Kidney epithelial cell (primary cell): ENCODE measurements at places on chromosomes 1 and 21. TPM values are rescaled to one million over a fixed set of nuclear protein-coding genes. Genes with fewer than 3 reads are reported as not detected.

Gene PAQR6
- 2.5 TPM in 2 replicates for total RNA-seq

Gene PHGDH
- 163 and 184 TPM in 2 replicates for total RNA-seq

Gene FNDC7
- total RNA-seq: not detected in 2 replicates

Gene LINGO4
- total RNA-seq: not detected in 2 replicates

Gene TPTE
- not detected in 2 replicates for total RNA-seq

Gene CD84
- total RNA-seq: not detected in 2 replicates

Gene LCE3D
- total RNA-seq: not detected in 2 replicates

Gene MATN1
- total RNA-seq: 0.04 TPM in 1 of 2 replicates, not detected in the other

Gene NBPF6
- not detected in 2 replicates for total RNA-seq

DNA sequence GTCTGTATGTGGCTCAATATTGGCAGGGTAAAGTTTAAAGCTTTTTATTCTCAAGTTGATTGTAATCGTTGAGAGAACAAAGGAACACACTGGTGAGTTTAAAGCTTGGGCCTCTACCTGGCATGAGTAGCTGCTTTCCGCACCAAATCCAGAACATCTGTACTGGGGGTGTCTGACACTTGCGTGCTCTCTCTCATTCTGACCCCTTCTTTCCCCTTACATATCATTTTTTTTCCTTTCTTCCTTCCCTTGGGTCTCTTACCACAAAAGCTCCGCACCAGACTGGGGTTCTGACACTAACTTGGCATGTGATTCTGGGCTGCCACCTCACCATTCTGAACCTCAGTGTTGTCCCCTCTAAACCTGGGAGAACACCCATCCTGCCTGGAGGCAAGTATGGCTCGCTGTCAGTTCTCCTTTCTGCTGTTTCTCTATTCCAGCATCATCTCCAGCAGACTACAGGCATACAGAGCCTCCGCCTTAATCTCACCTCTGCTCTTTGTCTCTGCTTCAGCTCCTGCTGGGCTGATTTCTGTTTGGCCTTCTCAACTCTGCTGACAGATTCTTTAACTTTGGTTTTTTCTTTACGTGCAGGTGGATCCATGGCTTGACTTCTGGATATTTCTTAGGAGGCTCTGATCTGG lies 859 bp upstream of the ERMAP start:
- no peak for DNase-seq

DNA sequence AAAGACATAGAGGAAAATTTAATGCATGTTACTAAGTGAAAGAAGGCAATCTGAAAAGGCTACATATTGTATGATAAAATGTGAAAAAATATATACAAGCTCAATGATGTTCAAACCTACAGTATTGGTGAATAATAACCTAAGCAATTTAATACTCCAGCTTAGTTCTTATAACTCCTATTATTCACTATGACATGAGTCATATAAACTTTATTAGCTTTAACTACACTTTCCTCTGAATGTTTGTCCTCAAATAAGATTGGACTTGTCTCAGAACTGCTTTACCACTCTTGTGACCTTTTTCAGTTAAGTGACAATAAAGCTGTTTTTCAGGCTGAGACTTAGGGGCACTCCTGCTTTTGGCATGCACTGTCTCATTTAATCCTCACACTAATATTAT lies 50.9 kb downstream of the CNST start:
- DNase-seq: no peak

DNA sequence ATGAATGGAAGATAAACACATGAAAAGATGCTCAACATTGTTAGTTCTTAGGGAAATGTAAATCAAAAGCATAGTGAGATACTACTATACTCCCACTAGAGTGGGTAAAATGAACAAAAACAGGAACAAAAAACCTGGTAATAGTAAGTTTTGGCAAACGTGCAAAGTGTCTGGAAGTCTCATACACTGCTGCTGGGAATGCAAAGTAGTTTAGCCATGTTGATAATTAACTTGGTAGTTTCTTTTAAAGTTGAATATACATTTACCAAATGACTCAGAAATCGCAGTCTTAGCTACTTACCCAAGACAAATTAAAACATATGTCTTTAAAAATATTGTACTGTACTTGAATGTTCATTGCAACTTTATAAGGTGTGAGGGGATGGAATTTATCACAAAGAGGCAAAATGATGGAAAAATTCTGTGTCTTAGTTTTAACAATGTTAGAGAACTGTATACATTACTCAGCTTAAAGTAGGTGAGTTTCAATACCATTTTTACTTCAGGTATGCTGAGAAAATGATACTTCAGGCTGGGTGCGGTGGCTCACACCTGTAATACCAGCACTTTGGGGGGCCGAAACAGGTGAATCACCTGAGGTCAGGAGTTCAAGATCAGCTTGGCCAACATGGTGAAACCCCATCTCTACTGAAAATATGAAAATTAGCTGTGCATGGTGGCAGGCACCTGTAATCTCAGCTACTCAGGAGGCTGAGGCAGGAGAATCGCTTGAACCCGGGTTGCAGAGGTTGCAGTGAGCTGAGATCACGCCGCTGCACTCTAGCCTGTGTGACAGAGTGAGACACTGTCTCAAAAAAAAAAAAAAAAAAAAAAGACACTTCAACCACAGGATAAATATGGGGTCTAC lies 102.3 kb downstream of the PDE4B start:
- DNase-seq: peak; percentile 9

GRCh38 chr1:21217812-21218596 lies 41.3 kb upstream of the EIF4G3 start:
- DNase-seq: no peak

DNA sequence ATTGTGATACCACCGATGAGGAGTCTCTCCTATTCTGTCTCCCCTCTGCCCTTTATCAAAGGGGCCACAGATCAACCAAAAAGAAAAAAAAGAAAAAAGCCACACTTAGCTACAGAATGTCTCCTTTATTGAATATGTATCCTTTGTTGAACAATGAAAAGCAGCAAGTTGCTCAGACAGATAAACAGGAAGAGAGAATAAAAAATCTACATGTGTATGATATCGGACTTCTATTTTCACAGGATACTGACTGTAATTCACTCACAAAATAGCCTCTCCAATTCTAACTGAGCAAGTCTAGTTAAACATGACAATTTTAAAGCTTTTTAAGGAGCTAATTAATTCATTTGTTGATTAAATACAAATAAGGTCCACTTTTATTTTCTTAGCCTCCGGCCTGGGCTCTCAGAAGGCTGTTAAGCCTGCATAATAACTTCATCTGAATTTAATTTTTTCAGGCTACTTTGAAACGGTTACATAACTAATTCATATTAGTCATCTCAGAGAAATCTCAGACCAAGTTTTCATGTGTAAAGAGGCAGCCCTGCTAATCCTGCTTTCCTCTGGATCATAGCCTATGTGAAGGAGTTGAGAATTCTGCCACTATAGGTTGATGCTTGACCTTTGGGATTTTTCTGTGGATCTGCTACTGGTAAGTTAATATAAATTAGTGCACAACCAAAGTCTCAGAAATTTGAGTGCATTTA lies 304.1 kb upstream of the NR5A2 start:
- no peak for DNase-seq

- no peak for DNase-seq
Observed at GRCh38 chr1:87044840-87045239, 130.4 kb downstream of the HS2ST1 start.

GRCh38 chr21:37565530-37566223 lies 199.1 kb downstream of the DYRK1A start:
- no peak for DNase-seq

- DNase-seq: no peak
Observed at GRCh38 chr1:164640686-164641352, 81.8 kb downstream of the PBX1 start.

GRCh38 chr1:7117399-7118281 lies 332.4 kb downstream of the CAMTA1 start:
- DNase-seq: peak; percentile 94

DNA sequence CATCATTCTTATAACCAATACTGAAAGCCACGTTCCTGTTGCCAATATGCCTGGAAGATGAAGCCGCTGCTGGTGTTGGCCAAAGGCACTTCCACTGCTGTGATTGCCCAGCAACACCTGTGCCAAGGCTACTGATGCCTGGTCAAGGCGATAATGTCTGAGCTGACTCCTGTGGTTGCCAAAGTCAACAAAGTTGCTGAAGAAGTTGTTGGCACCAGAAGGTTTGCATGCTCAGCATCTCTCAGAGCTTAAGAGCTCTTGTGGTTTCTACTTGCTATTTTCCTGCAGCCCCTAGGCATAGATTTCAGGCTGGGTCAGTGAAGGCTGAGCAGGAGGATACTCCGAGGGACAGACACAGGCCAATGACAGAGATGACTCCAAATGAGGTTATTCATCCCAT lies 63.4 kb upstream of the RAB3GAP2 start:
- DNase-seq: no peak

GRCh38 chr1:33724348-33724747 lies 139.5 kb upstream of the HMGB4 start:
- no peak for DNase-seq

- no peak for DNase-seq
Observed at GRCh38 chr21:33212159-33212851, 17.4 kb upstream of the IFNAR2 start.

DNA sequence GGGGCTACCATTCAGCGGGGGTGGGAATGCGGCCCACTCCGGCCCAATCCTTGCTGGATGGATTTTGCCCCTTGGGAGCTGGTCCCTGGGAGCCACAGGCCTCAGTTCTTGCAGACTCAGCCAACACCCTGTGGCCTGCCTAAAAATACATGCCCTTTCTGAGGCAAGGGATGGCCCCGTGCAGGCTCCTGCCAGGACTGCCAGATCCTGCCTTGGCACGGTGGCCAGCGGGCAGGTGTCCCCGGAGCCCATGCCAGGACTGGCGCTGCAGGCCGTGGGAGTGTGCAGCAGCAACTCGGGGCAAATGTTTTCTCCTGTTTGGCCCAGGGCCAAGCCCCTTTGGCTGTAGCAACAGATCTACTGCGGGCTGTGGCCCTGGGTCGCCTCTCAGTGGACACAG lies 1.6 kb upstream of the PANK4 start:
- DNase-seq: no peak

DNA sequence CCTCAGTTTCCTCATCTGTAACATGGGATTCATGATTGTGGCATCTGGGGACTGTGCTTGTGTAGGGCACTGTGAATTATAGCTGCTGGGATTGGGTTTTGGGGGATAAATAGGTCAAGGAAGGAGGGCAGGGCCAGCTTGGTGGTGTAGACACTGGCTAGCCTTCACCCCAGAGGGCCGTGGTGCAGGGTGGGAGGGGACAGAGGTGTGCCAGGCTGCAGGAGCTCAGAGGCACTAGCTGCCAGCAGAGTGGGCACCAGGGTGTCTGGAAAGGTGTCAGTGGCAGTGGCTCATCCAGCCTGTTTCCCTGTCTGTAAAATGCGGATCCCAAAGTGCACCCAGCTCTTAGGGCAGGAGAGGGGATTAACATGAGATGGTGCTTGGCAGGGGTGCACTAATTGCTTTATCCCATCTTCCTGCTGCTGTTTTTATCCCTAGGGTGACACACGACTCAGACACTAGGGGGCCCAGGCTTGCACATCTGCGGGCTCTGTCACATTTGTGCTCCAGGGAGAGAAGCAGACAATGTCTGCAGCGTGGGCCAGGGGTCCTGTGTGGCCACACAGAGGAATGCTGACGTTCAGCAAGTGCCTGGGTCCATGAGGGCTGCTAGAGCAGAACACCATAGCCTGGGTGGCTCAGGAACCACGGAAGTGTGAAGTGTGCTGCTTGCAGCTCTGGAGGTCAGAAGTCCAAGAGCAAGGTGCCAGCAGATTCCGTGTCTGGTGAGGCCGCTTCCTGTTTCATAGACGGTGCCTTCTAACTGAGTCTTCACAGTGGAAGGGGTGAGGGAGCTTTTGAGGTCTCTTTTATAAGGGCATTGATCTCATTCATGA lies 19.3 kb downstream of the OBSCN start:
- DNase-seq: no peak

DNA sequence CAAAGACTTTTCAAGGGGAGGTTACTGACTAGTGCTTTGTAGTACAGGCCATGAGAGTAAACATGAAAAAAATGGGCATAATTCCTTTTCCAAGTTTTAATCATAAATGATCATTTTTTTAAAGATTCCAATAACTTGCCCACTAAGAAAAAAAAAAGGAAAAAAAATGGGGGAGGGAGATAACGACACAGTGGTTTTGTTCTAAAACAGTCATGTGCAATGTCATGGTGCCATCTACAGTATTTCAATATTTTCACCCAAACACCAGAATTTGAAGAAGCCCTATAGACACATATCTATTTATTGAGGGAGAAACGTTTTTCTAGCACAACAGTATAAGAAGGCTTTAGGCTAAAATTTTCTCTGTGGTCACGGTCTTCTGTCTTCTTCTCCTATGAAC lies 250.2 kb downstream of the LTN1 start:
- no peak for DNase-seq

GRCh38 chr1:211349741-211350140 lies 23.1 kb downstream of the TRAF5 start:
- no peak for DNase-seq

DNA sequence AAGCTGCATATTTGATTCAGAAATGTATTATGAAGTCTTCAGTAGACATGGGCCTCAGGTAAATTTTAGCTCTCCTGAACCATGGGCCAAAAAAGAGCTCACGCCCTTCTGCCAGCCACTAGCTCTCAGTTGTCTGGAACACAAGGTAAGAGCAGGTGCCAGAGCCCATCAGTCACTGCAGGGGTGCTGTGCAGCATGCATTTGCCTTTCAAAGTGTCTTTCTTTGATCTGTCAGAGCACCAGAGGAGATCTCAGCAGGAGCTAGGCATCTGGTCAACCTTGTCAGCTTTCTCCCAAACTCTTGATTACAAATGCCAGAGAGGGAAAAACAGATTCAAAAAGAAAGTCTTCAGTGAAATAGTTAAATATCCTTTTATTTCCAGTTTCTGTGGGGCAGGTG lies 332.3 kb downstream of the COL11A1 start:
- no peak for DNase-seq

DNA sequence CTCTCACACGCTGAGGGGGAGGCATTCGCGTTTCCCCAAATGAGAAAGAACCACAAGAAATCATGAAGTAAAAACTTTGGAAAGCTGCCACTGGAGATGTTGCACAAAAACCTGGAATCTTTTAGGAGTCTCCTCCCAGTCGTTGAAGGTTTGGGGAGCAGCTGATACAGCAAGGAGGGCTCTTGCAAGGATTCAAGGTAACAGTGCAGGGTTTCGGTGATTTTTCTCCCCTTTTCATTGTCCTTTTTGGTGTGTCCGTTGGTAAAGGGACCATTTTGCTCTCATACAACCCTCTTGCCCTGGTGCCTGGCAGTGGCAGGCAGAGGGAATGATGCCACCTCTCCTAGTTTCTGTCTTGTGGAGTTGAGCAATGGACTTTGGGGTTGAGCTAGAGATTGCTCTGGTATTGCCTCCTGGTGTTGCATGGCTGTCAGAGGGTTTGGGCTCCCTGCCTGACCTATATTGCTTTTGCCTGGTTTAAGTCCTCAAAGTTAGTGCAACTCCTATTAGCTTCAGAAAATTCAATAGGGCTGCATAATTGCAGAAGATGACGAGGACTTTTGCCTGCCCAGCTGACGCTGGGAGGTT lies 872 bp downstream of the BRINP2 start:
- DNase-seq: no peak

GRCh38 chr1:81654147-81654546 lies 146.6 kb upstream of the ADGRL2 start:
- peak; percentile 9 for DNase-seq

GRCh38 chr1:75768016-75768415 lies 18.0 kb upstream of the RABGGTB start:
- DNase-seq: no peak
